Activated CD4-positive, alpha-beta memory T cell treated with anti-CD3 and anti-CD28 coated beads, Interleukin-2, amount 10 ng/mL, durations not matched to agents 7 days and 5 days (primary cell): ENCODE measurements at places on chromosomes 12 and 14. TPM values are rescaled to one million over a fixed set of nuclear protein-coding genes. Genes with fewer than 3 reads are reported as not detected.

GLI1 gene
- total RNA-seq, result 0.30 TPM

BCL11B gene
- 81.7 TPM for total RNA-seq

TBC1D30 gene
- 0.13 TPM for total RNA-seq

PIGH gene
- total RNA-seq, result 15.7 TPM

LRRC10 gene
- total RNA-seq, result not detected

RPL10L gene
- total RNA-seq, result not detected

- no peak for DNase-seq
These were observed 1507.6 kb upstream of the SEL1L start for GRCh38 chr14:83041224-83041623.

GRCh38 chr12:87778065-87778464 lies 251.1 kb downstream of the C12orf50 start:
- no peak for DNase-seq

DNA sequence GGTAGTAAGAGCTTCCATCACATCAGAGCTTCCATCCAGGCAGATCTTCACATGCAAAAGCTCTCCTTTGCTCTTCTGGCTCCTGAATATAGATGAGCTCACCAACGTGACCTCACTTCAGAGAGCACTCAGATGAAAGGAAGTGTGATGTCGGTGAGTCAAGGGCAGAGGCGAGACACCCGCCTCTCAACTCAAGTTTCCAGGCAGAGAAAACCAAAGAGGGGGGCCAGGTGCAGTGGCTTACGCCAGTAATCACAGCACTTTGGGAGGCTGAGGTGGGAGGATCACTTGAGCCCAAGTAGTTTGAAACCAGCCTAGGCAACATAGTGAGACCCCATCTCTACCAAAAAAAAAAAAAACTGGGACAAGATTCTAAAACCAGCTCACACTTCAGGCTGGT lies 126.9 kb downstream of the DUSP6 start:
- DNase-seq, result peak; percentile 83

DNA sequence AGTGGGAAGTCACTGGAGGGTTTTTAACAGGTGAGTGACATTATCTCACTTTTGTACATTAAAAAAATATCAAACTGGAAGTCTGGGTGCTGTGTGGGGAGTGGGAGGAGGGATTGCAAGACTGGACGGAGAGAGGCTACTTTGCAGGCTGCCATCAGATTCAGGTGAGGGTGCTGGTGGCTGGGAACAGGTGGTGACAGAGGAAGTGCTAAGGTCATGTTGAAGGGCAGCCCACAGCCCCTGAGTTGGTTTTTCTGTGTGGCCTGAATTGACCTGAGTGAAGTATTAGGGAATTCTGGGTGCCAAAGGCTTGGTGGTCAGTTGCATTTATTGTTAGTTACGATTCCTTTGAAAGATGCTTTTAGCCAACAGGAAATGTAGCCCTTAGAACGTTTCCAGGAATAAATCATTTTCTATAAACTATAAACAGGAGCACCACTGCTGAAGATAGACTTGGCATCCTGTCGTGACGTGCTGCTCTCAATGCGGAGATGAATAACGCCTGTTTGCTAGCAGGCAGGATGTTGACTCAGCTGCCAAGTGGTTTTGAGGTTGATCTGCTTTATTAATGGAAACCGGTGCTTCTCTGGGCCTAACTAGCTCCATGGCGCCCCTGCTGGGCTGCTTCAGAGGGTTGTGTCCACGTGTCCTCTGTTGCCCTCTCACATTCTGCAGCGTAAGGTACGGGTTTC lies 707.5 kb upstream of the TMEM132C start:
- DNase-seq, result peak; percentile 92

- DNase-seq, result peak; percentile 73
These were observed 129.0 kb downstream of the ASCL4 start for GRCh38 chr12:107903341-107904061.

DNA sequence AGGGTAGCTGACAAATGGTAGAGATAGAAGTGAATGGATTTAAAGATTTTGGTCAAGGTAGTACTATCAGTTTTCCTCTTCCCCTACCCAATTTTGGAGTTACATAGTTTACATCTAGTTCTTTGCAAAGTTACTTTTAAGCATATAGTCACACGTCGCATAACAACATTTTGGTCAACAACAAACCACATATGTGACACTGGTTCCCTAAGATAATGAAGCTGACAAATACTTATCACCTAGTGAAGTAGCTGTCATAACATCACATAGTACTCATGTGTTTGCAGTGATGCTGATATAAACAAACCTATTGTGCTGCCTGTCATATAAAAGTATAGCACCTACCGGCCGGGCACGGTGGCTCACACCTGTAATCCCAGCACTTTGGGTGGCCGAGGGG lies 45.4 kb downstream of the YAF2 start:
- no peak for DNase-seq

DNA sequence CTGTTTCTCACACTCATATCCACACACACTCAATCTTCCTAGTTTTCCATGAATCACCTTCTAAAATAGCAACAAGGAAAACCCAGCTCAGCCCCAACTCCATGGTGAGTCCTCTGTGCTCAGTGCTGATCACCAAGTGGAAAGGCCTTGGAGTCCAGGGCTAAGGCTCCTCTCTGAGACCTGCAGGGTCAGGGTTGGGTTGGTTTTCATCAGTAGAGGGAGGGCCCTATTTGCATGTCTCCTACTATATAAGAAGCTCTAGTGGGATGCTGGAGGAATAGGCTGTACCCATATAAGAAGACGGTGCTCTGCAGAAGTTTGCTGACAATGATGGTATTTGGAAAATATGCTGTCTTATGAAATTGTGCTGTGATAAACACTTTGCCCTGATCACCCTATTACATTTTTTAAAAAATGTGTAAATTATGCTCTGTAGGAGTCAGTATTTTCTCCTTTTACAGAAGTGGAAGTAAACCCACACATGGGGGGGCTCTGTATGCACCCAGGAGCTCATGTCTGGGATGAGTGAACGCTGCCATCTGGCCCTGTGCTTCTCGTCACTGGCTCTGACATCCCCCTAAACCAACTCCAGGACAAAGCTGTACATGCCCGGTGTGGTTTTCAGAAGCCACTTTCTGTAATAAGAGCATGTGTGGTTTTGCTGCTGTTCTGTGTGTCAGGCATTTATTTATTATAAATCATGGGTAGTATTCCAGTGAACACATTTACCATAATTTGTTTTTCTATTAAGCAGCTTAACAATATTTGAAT lies 536.3 kb downstream of the TMEM121 start:
- no peak for DNase-seq

DNA sequence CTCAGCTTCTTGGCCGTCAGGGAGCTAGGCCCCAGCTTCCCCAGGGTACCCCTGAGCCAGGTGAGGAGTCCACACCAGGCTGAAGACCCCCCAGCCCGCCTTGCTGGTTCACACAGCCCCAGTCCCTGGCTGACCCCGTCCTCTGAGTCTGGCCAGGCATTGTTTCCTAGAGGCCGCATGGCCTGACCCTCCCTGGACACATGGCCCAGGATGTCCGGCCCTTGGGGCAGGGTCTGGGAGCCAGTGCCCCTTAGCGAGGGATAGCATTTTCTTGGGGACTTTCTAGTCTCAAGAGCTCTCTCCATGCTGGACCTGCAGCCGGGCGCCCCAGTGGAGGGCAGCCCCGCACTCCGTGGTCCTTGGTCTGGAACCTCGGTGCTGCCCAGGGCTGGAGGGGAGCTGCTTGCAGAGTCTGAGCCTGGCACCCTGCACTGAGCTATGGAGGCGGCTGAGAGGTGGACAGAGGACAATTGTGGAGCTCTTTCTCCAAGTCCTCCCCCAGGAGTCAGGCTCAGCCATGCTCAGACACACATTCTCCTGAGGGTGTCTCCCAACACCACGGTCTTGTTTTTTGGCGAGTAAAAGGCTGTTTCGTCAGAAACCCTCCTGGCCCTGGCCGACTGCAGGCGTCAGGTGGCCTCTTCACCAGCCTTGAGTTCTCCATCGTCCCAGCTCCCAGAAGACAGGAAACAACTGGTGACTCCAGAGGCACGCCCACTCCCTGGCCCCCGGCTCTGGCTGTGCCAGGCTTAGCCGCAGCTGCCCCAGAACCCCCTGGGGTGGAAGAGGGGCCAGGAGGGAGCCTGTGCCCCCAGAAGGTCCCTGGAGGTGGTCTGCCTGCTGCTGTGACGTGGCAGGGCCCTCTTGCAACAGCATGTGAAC lies 17.6 kb upstream of the CRIP2 start:
- DNase-seq, result no peak

- no peak for DNase-seq
These were observed 547.5 kb downstream of the VRK1 start for GRCh38 chr14:97344666-97345065.

GRCh38 chr14:91390165-91390778 lies 27.3 kb downstream of the CCDC88C start:
- no peak for DNase-seq

DNA sequence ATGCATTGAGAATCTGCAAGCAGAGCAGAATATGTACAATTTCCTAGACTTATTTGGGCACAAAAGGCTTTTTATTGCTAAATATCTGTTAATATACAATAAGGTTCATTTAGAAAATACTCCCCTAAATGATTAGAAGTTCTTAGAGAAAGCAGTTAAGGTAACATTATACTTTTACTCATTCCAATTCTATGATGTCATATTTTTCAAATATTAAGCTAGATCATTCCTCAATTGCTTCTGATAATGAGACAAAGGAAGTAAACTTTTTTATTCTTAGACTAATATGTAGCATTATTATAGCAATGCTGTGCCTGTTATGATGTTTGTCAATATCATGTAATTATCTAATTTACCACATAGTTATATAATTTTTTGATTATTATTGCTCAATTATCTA lies 447.0 kb downstream of the SLC16A7 start:
- no peak for DNase-seq

DNA sequence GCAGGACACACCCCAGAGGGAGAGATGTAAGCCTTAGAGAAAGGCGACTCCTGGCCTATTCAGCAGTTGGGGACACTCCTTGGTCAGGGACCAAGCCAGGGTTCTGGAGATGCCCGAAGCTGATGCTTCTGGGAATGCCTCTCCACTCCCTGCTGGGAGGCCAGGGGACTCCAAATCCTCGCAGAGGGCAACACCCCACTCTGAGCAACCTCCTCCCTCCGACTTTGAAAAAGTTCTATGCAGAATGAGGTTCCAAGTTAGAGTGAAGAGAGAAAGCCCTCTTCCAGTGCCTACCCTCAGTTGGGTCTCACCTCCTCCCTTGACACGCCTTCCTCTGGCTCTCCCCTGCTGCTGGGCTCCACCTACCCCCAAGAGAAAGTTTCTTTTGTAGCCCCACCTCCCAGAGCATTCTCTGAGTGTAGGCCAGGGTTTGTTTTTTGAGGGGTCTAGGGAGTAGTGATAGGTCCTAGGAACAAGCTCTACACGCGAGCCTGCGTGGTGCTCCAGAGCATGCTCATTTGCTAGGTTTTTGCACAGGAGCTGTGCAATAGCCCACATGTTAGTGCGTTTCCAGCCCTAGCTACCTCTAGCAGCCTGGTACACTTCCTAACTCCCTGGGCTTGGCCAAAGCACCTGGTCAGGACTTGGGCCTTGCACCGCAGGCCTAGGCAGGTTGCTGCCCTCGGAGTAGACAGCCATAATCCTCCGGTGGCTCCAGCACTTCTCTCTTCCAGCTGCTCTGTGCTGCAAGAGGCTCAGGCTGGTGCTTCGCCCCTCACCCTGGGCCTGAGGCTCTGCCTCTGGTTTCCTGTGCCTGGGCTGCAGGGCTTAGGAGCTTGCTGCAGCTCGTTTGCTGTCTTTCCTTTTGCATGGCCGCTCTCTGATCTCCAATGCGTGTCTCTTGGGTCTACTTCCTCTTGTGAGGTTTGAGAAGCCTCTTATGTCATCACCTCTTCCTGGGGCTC lies 590 bp upstream of the CEBPE start:
- peak; percentile 38 for DNase-seq

GRCh38 chr14:80275208-80275850 lies 64.0 kb upstream of the DIO2 start:
- no peak for DNase-seq

- DNase-seq, result no peak
These were observed 131.2 kb downstream of the NUBPL start for GRCh38 chr14:31692376-31692781.

DNA sequence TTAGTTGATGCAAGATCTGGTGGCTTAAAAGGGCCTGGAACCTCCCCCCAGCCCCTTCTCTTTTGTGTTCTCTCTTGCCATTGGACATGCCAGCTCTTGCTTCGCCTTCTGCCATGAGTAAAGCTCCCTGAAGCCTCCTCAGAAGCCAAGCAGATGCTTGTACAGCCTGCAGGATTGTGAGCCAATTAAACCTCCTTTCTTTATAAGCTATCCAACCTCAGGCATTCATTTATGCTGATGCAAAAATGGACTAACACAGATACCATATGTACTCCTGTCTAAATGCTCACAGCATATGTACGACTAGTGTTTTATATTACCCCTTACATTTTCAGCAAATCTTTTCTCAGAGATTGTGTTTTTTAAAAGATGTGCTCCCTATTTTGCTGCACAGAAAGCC lies 26.7 kb downstream of the CLEC1A start:
- DNase-seq, result no peak

DNA sequence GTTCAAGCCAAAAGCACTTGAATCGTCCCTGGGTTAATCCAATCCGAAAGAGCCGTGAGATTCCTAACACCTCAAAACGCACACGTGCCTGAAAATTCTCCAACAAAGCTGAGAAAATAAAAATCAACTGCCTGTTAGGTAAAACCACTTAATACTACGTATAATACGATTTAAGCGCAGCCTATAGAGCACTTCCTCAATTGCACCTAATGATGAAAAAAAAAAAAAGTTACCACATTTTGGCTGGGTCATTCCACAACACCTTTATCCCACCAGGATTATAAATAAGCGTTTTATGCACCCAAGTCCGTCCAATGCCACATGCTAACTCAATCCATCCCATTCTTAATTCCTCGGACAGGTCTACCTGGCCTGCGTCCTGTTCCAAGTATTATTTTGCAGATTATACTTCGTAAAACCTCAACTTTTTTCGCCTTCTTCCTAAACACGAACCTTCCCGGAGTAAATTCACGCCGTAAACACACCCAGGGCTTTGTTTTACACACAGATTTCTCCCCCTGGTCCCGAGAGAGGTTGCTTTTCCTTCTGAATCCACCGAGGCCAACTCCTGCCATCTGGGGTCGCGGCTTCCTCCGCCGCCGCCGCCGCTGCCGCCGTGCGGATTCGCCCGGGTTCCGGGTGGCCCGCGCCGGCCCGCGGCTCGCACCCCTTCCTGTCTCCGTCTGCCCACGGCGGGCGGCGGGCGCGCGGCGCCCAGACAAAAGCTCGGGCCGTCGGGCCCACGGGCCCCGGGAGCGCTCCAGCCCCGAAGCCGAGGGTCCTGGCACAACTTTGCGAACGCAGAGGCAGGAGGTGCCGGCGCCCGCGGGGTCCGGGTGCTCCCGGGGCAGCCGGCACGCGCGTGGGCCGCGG lies 66.2 kb downstream of the RNF34 start:
- peak; percentile 60 for DNase-seq

GRCh38 chr12:17928708-17929366 lies 161.2 kb downstream of the RERGL start:
- DNase-seq, result no peak

DNA sequence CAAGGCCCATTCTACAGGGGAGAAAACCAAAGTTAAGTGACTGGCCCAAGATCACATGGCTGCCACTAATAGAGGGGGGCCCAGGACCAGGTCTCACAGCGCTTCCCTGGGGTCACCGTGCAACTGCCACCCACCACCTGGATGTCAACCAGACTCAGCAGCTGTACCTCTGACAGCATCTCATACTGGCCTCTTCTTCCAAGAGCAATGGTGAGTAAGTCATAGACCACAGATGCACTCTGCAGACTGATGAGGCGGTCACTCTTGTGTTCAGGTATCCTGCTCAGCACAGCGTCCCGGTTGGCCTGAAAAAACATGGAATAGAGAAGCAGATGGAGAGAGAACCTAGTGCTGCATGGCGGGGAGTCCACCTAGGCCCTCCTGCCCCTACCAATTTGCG lies 139.9 kb downstream of the TTC7B start:
- DNase-seq, result no peak

GRCh38 chr12:77131977-77132490 lies 66.7 kb upstream of the E2F7 start:
- DNase-seq, result no peak
